ENCODE measurements at places on chromosomes 4 and X.

DNA sequence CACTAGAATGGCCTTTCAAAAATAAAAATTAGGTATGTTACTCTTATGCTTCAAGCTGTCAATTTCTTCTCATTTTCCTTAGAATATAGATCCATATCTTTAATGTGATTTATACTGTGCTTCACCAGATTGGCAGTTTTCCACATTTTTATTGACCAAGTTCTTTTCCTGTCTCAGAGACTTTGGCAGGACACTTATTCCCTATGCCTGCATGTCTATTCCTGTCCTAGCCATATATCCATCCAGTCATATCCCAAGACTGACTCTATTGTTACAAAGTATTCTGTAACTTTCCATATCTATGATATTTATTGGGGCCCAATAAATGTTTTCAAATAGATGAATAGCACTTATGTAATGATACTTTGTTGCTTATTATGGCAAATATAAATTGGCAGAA lies 450.7 kb downstream of the GASK1B start:
- DNase-seq = no peak

GRCh38 chr4:48831532-48832030 lies 693 bp downstream of the OCIAD1 start:
- no peak for DNase-seq

DNA sequence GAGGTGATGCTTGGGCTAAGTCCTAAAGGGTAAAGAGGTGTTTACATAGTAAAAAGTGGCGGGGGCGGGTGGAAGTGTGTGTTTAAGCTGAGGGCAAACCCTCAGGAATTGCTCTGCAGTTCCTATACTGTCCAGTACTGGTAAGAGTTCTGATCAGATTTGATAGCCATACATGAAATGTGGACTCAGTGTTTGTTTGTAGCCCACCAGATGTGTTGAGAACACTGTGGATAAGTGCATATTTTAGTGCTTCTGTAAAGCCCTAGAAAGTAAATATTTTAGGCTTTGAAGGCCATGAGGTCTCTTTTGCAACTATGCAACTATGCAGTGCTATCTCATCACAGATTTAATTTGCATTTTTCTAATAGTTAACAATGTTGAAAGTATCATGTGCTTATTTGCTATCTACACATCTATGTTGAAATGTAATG lies 80.7 kb upstream of the EOLA2 start:
- DNase-seq = no peak

DNA sequence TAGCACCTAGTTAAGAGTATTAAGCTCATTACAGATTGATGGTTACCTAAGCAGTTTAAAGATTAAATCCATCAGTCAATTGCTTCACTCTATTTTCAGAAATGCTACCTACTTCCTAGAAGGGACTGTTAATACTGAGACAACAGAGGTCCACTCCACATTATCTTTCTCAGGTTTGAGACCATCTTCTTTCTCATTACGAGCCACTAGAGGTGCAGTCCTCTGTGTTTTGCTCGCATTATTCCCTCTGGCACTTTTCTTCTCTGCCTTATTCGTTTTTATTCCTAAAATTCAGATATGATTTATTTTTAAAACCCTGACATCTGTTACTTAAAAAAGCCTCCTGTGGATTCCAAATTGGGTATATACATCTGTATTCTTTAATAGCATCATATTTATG lies 459.1 kb downstream of the FSTL5 start:
- DNase-seq = no peak

DNA sequence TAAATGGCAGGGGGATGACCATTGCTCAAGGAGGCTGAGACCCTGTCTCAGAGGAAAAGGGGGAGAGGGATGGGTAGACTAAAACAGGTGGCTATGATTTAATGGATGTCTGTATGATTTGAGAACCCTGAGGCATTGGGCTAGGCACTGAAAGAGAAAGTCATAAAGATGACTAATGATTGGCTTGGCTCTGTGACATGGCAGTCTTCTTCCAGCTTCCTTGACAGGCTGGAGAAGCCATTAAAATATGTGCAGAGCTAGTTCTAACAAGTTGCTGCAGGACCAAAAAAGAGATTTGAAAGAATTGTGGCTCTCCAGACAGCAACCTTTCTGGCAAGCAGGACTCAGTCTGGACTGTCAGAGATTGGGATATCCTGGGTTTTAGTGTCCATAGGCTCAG lies 53.6 kb downstream of the AMER1 start:
- DNase-seq = no peak

- no peak for DNase-seq
Observed at GRCh38 chrX:139234898-139235297, 295.6 kb upstream of the F9 start.

- DNase-seq = no peak
Observed at GRCh38 chr4:38067499-38067898, 107.3 kb downstream of the PTTG2 start.

- DNase-seq = no peak
Observed at GRCh38 chr4:56743550-56743949, 62.5 kb upstream of the HOPX start.

- no peak for DNase-seq
Observed at GRCh38 chrX:40047485-40047884, 50.3 kb downstream of the BCOR start.

DNA sequence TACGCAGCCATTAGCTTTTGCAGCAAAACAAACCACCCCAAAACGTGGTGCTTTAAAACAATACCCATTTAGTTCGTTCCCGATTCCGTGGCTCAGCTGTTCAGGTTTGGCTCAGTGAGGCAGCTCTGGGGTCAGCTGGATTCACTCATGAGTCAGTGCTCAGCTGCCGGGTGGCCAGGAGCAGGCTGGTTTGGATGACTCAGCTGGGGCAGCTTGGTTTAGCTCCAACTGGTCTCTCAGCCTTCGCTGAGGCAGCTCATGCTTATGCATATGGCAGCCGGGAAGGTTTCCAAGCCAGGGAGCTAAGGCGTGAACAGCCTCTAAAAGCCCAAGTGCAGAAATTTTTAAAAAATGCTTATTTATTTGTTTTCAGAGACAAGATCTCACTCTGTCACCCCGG lies 13.3 kb upstream of the CD99 start:
- no peak for DNase-seq

All from activated naive CD8-positive, alpha-beta T cell treated with anti-CD3 and anti-CD28 coated beads, Interleukin-2, amount 50 U/mL, for 24 hours (primary cell).